ENCODE measurements at places on chromosomes 2 and 18.

DNA sequence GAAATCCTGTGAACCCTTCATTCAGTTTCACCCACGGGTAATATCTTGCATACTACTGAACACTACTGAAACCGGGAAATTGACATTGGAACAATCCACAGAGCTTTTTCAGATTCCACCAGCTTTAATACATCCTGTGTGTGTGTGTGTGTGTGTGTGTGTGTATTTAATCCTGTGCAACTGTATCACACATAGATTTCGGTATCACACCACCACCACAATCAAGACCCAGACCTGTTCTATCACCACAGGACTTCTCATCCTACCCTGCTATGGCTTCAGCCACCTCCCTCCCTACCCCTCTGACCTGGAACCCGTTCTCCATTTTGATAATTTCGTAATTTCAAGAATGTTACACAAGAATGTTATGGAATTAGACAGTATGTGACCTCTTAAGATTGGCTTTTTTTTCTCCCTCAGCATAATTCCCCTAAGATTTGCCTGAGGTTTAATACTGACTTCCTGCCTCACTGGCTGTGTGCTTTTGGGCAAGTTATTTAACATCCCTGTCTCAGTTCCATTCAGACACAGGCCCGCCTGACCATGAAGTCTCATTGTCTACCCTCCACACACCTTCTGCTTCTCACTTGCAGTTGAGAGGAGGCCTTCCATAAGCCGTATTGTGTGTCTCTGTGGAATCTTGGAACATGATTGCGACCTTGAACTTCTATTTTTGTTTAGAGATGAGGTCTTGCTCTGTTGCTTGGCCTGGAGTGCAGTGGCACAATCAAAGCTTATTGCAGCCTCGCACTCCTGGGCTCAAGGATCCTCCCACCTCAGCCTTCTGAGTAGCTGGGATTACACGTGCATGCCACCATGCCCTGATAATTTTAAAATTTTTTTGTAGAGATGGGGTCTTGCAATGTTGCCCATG, 14.4 kb upstream of the TMEM131 start:
- DNase-seq, result no peak

GRCh38 chr2:123870881-123871276, 154.2 kb upstream of the CNTNAP5 start:
- no peak for DNase-seq

DNA sequence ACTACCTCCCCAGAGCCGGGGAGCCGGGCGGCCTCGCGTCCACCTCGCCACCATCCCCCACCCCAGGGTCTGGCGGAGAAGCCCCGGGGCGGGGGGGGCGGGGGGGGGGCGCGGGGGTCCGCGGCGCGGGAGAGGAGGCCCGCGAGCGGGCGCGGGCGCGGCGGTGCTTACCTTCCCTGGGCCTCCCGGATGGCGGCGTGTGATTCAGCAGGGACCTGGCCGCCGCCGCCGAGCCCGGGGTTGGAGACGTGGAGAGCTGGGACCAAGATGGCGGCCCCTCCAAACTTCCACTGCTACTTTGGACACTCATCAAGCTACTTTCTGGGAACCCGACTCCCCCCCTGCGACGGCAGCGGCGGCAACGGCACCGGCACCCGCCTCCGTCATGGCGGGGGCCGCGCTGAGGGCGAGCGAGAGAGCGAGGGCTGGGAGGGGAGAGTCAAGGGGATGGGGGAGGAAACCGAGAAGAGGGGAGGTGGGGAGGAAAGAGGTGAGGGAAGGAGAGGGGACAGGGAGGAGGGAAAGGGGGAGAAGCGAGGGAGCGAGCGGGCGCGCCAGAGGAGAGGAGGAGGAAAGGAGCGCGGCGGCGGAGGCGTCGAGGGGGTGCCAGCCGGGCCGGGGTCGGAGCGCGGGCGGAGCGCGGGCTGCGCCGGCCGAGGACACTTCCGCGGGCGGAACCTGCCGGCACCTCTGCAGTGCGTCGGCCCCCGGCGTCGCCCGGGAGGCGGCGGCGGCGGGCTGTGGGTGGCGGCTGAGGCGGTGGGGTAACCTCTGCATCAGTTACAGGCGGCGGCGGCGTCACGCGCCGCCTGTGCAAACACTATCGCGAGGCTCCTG, at the start of gene TLK1:
TLK1 (minus strand) TSS at position 775 of the 837 bp plus-strand sequence; CDS start at position 310, 465 bp downstream.
- peak; percentile 45 for DNase-seq

GRCh38 chr18:78983512-78983911, 3.9 kb downstream of the SALL3 start:
- no peak for DNase-seq

GRCh38 chr2:38239452-38239851, 137.6 kb downstream of the ATL2 start:
- DNase-seq, result no peak

DNA sequence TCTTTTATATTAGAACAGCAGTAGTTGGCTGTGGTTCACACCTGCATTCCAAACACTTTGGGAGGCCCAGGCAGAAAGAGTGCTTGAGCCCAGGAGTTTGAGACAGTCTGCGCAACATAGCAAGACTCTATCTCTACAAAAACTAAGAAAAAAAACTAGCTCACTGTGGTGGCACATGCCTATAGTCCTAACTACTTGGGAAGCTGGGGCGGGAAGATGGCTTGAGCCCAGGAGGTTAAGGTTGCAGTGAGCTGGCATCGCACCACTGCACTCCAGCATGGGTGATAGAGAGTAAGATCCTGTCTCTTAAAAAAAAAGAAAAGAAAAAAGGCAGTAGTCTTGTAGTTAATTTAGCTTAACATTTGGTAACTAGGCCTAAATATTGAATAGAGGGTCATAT, 136.6 kb downstream of the AGPS start:
- DNase-seq, result no peak

GRCh38 chr2:224925810-224926100, 116.5 kb downstream of the DOCK10 start:
- DNase-seq, result no peak

DNA sequence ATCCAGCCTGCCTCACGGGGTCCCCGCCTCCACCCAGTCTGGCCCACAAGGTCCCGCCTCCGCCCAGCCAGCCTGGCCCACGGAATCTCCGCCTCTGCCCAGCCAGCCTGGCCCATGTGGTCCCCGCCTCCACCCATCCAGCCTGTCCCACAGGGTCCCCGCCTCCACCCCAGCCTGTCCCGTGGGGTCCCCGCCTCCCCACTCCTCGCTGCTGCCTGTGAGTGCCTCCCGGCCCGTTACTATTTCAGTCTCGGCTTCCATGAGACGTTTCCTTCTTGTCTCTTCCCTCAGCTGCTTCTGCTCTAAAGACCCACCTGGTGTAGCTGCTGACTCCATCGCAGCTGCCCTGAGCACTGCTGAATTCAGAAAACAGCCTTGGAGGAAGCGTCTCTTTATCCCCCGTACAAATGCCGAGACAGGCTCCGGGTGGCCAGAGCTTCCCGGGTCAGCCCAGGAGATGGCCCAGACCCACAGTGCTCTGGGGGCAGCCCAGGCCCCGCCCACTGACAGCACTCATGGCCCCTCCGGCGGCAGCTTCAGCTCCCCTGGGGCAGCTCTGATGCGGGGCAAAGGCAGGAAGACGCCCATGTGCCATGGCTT, 69.8 kb downstream of the NFATC1 start:
- DNase-seq, result no peak

GRCh38 chr2:189379287-189379630, 62.0 kb upstream of the WDR75 start:
- DNase-seq, result no peak

- DNase-seq, result no peak
These were observed 167.9 kb upstream of the NXPH2 start for GRCh38 chr2:138948070-138948539.

- DNase-seq, result no peak
These were observed 583.6 kb downstream of the FBXO15 start for GRCh38 chr18:73563901-73564472.

- no peak for DNase-seq
These were observed 661.9 kb upstream of the ID2 start for GRCh38 chr2:8019934-8020333.

- DNase-seq, result no peak
These were observed 20.1 kb upstream of the TMEM87B start for GRCh38 chr2:112034924-112035323.

DNA sequence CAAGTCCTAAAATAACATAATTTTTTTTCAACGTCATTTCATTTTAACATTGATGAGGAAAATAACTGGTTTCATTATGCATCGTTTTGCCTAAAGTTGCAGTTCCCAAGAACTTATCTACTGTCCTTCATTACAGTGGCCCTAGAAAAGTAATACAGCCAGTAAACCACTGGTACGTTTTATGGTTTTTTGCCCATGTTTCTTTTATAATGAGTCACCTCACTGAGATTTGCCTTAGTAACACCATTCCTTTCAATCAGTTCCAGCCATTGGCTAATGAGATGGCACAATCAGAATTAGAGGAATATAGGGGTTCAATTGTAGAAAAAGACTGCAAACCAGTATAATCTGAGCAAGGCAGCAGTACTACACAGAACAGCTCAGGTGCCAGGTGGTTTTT, 422.6 kb upstream of the LYPD1 start:
- DNase-seq, result no peak

DNA sequence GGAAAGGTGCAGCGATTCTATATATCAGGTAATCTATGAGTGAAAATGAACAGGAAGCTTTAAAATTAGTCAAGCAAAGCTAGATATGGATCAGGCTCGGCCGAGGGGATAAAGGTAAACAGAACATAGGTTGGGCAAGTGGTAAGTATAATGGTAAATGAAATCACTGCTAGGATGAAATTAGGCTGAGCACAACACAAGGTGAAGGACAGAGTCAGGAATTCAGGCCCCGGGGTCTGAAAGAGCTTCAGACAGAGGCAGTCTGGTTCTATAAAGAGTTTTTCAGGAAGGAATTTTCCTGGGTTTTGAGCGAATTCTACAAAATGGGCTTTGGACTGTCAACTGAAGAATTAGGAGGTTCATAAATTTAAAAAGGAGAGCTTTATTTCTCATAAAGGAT, 513.2 kb upstream of the CDH2 start:
- no peak for DNase-seq

- no peak for DNase-seq
These were observed 303.8 kb downstream of the TDRD15 start for GRCh38 chr2:21427606-21428005.

DNA sequence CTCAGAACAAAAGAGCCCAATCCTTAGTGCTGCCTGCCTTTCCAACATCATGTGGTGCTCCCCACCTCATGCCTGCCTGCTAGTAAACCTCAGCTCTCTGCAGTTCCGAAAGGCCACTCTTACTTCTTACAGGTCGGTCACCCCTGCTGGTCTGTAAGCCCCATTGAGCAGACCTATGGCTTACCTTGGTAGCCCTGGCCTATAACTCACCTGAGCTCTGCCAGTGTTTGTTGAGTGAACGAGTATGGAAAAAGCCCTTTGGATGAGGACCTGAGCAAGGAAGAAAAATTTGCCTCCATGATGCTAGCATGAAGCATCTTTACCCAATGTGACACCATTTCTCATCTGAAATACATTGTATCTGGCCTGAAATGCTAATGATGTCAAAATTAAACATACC, 83.3 kb downstream of the LIPG start:
- no peak for DNase-seq

DNA sequence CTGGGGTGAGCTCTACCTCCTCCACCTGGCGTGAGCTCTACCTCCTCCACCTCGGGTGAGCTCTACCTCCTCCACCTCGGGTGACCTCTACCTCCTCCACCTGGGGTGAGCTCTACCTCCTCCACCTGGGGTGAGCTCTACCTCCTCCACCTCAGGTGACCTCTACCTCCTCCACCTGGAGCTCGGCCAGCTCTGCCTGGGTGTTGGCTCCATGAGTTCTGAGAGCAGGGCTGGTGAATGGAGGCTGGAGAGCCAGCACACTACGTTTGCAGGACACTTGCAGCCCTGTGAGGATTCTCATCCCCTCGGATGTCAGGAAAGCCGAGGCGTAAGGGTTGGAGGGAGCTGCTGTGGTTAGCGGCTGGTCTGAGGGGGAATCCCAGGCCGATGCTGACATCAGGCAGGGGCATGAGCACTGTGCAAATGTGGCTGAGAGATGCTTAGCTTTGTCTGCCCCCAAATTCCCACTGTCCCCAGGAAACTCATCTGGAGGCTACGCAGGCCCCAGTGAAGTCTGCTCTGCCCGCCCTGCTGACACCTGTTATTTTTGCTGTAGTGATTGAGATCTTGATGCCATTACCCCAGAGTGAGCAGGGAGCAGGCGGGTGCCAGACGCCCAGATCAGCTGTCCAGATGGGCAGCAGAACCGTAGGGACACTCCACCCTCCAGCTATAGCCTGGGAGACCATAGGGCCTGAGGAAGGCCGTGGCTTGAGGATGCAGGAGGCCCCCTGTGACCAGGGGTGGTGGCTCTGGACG, 3.3 kb downstream of the CROCC2 start:
- DNase-seq, result no peak

- no peak for DNase-seq
These were observed 138.3 kb downstream of the FMNL2 start for GRCh38 chr2:152473151-152473857.

DNA sequence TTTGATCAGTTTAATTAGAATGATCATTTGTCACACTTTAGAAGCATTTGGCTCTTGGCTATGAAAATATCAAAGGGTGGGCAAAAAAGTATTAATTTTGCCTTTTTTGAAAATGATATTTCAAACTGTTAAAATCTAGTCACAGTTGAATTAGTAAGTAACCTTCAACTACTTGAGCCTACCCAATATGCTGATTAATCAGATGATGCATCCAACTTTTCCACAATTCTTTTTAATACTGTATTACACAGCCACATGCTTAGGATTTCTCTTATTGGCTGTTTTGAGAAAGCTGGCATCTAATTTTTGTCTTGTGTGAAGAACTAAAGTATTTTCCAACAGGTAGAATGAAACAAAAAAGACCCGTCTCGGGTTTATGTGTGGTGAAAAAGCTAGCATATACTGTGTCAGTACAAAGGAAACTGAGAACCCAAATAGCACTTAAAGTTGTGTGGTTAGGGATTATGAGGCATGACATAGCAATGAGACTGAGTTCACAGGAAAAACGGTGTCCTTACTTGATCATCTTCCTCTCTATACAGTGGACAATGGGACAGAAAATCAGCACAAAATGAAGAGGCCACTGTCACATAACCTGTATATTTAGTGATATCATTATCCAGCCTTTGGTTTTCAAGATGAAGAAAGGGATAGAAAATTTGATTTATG, 11.7 kb downstream of the OSBPL6 start:
- no peak for DNase-seq

GRCh38 chr18:61833387-61833786, 59.4 kb downstream of the RNF152 start:
- no peak for DNase-seq

Measured in effector CD8-positive, alpha-beta T cell (primary cell).